H4 (cell line): ENCODE measurements at places on chromosomes 3 and 15. TPM values are rescaled to one million over a fixed set of nuclear protein-coding genes. Genes with fewer than 3 reads are reported as not detected.

DNA sequence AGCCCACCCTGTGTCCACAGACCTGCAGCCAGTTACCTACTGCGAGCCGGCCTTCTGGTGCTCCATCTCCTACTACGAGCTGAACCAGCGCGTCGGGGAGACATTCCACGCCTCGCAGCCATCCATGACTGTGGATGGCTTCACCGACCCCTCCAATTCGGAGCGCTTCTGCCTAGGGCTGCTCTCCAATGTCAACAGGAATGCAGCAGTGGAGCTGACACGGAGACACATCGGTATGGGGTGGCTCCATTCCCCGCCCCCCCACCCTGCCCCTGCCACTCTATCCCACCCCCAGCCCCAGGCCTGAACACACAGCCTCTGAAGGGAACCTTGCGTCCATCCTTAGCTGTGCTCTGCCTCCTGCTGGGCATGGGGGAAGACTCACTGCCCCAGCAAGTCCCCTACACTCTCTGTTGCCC lies 73.2 kb downstream of the AAGAB start:
- DNase-seq: no peak

DNA sequence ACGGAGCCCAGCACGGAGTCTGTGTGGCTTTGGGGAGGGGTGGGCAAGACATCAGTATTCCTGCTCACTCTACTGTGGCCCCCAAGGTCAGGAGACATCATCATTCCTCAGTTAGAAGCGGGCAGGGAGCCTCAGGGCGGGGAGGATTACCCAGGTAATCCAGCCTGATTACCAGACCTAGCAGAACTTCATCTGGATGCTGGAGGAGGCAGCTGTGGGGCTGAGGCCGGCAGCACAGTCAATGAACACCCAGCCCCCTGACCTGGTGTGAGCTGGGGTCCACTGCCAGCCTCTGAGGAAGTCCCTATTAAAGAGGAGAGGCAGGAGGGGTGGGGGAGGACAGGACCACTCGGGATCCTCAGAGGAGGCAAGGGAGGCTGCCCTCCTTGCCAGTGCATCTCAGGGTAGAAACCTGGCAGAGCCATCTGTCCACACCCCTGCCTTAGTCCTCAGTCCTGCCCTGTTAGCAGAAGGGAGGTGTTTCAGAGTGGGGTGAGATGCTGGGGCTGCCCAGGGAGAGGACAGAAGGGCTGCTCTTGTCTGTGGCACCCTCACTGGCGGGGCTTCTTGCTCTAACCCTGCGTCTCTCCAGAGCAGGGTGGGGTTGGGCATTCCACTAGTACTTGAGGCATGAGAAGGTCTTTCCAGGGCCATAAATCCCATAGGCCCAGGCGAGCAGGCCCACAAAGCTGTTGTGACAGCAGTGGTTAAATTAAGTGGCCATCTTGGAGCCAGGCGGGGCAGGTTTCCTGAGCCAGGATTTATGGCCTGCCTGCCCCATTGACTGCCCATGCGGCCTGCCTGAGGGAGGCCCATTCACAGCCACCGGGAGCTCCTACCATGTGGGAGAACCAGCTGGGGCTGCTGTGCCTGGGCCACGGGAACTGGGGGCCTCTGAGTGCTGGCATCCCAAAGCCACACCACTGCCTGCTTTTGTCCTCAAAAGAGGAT lies 82.1 kb downstream of the LINGO1 start:
- DNase-seq: no peak

DNA sequence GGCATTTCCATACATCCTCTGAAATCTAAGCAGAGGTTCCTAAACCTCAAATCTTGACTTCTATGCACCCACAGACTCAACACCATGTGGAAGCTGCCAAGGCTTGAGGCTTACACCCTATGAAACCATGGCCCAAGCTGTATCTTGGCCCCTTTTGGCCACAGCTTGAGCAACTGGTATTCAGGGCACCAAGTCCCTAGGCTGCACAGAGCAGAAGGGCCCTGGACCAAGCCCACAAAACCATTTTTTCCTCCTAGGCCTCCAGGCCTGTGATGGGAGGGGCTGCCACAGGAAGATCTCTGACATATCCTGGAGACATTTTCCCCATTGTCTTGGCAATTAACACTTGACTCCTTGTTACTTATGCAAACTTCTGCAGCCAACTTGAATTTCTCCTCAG lies 54.4 kb upstream of the IL12A start:
- no peak for DNase-seq

DNA sequence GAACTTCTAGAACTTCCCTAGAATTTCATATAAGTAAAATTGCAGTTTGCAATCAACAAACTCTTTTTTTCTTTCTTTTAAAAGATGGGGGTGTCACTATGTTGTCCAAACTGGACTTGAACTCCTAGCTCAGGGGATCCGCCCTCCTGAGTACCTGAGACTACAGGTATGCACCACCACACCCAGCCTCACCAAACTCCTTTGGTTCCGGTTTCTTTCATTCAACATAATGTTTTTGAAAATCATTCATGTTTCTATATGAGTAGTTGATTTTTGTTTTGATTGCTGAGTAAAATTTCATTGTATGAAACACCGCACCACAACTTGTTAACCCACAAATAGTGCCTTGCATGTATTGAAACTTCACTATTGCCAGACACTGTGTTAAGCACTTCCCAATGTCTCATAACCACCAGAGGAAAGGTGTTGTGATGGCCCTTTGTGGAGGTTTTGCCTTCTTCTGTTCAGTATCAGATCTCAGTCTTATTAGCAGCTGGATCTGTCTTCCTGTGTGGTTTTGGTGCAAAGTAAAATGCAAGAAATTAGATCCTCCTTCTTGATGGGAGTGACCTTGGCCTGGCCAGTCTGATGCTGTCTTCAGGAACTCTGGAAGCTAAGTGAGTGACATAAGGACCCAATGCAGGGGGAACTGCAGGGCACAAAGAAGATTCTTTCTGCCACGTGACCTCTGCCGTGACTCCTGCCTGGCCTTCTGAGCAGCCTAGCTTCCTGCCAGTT lies 78.8 kb upstream of the UBE2E1 start:
- DNase-seq: no peak

GRCh38 chr3:141237701-141238521 lies 6.3 kb downstream of the PXYLP1 start:
- no peak for DNase-seq

- no peak for DNase-seq
These were observed 21.9 kb downstream of the MAPKBP1 start for GRCh38 chr15:41795996-41796856.

- DNase-seq: no peak
These were observed 37.6 kb upstream of the WDR49 start for GRCh38 chr3:167691366-167691765.

GRCh38 chr3:44387404-44387803 lies 48.8 kb downstream of the TCAIM start:
- no peak for DNase-seq

- no peak for DNase-seq
These were observed 5.6 kb downstream of the ZNF662 start for GRCh38 chr3:42911551-42911950.

DNA sequence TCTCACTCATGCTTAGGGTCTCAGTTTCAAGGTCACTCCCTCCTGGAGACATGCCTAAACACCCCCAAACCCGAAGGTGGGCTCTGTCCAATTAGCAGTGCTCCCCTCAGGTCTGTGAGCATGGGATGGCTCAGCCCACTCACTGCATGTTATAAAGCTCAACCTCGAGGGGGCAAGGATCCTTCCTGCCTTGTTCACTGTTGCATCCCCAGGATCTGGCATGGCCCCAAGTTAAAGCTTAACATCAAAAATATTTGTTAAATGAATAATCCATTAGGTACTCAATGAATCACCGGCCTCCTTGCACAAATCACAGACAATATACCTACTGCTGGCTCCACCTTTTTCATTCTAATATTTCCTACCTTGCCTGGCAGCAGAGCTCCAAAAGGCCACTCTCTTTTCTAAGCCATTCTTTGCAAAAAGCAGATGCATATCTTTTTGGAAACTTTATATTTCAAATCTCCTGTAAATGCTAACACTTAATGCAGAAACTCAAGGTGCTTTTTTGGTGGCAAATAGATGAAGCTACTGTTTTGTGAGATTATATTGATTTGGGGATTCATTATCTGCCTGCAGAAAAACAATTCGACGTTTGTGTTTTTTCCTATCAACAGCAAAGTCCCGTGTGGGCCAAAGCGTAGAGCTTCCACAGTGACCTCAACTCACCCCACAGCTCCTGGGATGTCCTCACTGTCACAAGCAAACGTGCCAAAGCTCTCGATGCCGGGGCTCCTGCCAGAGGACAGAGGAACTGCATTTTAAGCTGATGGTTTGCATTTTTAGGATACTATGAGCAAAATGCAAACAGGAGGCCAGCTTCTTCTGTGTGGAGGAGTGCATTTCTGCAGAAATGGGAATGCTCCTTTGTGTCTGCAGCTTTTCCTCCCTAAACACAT lies 35.4 kb downstream of the PCOLCE2 start:
- DNase-seq: no peak

DNA sequence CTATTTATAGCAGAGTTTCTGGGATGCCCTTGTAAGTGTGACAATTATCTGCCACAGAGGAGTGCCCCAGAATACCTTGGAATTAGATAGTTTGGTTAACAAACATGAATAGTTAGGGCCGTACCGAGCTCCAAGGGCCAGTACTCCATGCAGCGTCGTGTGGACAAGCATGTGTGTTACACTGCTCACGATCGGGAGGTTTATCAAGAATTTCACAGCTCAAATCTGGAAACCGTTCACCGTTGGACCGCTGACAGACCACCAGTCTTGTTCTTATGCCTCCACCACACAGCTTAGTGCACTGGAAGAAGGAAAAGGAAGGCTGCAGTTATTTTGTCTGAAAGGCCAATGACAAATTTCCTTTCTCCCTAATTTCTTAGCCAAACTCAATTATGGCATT lies 93.7 kb downstream of the ADAMTS9 start:
- DNase-seq: no peak

DNA sequence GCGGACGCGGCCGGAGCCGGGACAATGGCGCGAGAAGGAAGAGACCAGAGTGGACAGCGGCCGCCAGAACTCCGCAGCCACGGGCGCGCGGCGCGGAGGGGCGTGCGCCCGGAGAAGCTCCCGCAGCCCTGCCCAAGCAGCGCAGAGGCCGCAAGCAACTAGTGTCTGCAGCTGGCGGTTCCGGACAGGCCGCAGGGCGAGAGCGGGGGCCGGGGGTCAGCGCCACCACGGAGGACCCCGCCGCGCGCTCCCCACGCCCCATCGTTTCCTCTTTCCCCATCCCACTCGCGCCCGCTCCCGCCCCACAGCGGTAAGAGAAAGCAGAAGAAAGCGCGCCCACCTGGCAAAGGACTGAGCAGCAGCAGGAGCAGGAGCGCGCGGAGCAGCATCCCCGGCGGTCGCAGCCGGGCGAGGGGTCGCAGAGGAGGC lies 440 bp downstream of the PRTG start:
- no peak for DNase-seq

DNA sequence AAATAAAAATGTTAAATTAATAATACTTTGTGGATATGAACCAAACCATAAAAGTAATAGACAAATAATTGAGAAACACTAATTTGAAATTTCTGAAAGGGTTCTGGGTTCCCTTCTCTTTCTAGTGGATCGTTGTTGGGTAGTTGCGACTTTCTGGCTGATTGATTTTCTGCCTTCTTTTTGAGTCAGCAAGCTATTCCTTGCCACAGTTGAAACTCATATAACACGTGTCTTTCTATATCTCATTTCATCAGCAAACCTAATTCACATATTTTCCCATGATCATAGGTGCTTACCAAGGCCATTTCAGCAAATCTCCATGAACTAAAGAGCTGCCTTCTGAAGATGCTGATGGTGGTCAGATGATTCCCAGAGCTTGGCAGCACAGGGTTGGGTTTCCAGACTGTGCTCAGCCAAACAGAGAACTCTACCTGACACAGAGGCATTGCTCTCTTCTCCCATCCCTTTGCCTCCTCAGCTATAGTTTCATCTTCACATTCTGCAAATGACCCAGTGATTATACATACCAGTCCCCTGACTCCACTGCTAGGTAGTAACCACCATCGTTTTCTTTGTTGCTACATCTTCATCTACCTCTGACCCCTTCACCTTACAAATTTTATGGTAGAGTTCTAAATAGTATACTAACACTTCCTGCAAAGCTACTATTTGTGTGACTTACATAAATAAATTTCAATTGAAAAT lies 383.9 kb upstream of the DPH6 start:
- no peak for DNase-seq

GRCh38 chr15:57109005-57109404 lies 190.6 kb downstream of the TCF12 start:
- DNase-seq: no peak

GRCh38 chr3:85591451-85591850 lies 632.7 kb downstream of the CADM2 start:
- no peak for DNase-seq

DNA sequence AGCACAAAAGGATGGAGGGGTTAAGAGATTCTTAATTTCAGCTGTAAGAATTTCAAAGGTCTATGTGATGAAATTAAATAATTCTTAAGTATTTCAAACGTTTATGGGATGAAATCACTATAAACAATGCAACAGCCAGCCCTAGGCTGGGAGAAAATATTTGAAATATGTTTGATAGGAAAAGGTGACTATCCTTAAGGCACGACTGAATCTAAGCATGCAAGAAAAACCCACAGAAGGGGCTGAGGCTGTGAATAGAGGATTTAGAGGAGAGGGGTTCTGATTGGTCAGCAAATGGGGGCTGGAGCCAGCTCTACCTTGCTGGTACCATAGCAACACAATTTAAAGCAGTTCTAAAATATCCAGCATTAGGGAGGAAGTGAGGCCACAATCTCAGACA lies 220.8 kb upstream of the ATP10A start:
- DNase-seq: no peak

DNA sequence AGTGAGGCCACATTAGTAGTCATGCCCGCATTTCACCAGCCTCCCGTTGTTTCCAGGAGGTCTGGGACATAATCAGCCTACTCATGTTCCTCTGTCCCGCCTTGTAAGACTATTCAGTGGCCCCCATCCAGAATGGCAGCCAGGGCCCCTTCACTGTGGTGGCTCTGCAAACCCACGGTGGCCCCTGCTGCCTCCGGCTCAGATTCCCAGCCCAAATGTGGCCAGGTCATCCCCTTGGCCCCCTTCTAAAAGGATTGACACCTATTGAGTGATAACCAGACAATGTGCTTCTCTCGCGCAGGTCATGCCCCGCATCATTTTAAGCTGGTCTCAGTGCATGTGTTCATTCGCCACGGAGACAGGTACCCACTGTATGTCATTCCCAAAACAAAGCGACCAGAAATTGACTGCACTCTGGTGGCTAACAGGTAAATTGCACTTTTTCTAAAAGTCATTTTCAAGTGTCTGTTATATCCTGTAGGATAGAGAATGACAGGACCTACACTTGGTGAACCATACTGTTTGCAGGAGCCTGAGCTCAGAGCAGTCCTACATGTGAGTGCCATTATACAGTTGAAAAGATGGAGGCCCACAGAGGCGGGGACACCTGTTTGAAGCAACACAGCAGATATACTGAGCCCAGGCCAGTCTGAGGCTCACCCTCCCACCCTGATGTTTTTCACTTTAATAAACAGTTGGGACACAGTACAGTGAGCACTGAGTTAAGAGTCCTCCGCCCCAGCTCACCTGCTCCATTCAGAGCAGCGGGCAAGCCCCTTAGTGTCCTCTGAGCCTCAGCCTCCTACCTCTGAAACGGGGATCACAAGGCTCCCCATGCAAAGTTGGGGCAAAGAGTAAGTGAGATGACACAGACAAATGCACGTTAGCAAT lies 47.7 kb downstream of the PXYLP1 start:
- DNase-seq: no peak

The USP50 gene
- not detected in 2 replicates for total RNA-seq

The GOLGA8G gene
- 0.16 TPM in 1 of 2 replicates, not detected in the other for total RNA-seq

The CX3CR1 gene
- total RNA-seq: not detected in 2 replicates

The CEP70 gene
- 26.5 and 35.7 TPM in 2 replicates for total RNA-seq

The SUCNR1 gene
- total RNA-seq: 0.70 and 1.2 TPM in 2 replicates

The HRG gene
- total RNA-seq: not detected in 2 replicates

The CD86 gene
- total RNA-seq: 0.39 and 1.6 TPM in 2 replicates

The CGNL1 gene
- total RNA-seq: 0.41 and 0.43 TPM in 2 replicates

The FRMD5 gene
- total RNA-seq: 0.64 and 1.1 TPM in 2 replicates

The PIERCE2 gene
- 1.3 and 6.5 TPM in 2 replicates for total RNA-seq

The FBXW12 gene
- 0.08 TPM in 1 of 2 replicates, not detected in the other for total RNA-seq

The CD200 gene
- not detected in 2 replicates for total RNA-seq
